ENCODE measurements at places on chromosomes 12 and 14.

DNA sequence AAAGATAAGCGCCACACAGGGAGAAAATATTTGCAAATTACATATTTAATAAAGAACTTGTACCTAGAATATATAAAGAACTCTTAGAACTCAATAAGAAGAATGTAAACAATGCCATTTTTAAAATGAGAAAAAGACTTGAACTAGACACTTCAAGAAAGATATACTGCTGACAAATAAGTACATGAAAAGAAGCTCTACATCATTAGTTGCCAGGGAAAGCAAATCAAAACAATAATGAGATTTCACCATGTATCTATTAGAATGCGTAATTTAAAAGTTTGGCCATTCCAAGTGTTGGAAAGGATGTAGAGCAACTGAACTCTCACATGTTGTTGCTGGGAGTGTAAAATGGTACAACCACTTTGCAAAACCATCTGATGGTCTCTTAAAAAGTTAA, 6.9 kb upstream of the CLEC4E start:
- DNase-seq: no peak

DNA sequence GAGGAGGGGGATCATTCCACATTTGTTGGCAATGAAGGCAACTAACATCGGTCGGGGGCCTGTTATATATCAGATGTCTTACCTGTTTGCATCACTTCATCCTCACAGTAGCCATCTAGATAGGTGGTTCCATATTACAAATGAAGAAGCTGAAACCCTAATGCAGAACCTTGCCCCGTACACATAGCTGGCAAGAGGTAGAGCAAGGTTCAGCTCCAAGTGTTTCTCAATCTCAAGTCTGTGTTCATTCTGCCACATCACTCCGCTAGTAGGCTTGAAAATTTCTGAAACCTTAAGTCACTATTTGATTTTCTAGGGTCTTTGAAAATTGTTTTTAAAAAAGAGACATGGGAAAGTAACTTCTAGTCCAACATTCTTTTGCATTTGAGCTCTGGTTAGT, 17.0 kb downstream of the AVPR1A start:
- DNase-seq: no peak

GRCh38 chr14:57870686-57871457, 5.0 kb upstream of the SLC35F4 start:
- DNase-seq: no peak

DNA sequence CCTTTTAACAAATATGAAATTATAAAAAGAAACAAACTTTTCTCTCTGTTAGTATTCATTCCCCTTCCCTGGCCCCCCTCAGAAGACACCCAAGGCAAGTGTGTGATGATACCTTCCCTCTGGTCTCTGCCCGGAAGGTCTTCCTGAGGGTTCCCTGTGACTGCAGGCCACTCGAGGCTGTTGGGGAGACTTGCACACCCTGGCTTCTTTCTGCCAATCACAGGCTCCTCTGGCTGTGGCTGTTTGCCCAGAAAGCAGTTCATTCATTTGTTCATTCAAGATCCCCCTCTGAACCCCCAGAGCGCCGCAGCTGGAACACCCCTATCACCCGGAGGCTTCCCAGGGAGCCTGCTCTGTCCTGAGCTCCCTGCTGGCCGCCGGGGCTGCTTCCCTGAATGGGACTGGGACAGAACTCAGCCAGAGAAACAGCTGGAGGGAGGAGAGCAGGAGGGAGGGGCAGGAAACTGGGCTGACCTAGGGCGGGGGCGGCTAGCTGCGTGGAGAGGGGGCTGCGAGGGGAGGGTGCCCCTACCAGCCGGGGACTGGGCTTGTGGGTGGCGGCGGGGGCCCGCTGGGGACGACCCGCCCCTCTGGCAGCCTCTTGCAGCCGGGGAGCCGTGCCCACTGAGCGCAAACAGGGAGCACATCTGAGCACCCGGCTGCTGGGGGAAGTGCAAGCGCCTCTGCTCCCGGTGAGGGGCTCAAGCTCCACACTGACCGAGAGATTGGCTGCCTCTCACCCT, at the start of gene CMKLR1:
TSS of gene CMKLR1 (minus strand) at position 397 of the 743 bp plus-strand sequence. CDS start 45,720 bp downstream, outside the sequence.
- no peak for DNase-seq

DNA sequence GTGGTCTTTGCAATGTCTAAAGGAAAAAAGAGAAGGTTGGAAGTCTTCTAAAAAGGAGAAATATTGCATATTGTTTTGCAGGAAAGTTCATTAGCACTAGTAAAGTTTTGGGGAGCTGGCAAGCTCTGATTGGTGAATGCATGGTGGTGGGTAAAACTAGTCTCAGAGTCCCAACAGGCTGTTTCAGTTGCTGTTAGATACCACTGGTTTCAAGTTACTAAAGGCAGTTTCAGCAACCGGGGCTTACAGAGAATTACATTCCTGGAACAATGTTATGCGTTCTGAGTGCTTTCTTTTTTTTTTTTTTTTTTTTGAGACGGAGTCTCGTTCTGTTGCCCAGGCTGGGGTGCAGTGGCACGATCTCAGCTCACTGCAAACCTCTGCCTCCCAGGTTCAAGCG, 208.2 kb downstream of the EPS8 start:
- no peak for DNase-seq

DNA sequence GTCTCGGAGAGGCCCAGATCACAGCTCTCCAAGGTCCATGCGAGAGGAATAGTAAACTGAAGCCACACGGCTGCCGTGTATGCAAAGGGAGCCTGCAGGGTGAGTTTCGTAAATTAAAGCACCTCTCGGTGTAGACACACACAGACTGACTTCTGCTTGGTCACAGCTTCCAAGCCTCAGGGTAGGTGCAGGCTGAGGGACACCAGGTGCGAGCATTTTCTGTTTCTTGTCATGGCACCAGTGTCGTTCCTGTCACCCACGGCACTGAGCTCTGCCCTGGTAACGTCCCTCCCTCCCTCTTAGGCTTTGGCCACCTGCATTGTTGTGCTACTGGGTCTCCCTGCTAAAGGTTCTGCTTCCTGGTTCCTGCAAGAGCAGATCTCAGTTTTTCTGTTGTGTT, 76.2 kb upstream of the DYNC1H1 start:
- no peak for DNase-seq

DNA sequence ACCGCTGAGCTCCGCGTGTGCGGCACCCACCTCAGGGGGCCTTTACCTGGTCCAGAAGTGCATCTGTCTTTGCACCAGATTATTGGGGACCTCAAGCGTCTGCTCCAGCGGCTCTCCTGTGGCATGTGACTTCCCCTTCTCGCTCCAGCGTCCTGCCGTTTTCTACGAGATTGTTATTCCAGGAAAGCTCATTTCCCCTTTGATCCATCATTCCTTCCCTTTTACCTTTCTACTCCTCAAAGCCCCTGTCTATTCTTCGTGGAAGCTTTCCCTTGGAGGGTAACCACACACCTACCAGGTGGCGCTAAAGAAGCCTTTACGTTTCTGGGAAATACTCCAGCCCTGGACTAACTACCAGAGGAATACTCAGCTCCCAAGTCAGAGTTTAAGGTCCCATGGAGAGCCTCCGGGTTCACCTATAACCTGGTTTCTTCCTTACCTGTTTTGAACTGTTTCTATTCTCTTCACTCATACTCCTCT, 1.5 kb downstream of the FKBP4 start:
- DNase-seq: no peak

DNA sequence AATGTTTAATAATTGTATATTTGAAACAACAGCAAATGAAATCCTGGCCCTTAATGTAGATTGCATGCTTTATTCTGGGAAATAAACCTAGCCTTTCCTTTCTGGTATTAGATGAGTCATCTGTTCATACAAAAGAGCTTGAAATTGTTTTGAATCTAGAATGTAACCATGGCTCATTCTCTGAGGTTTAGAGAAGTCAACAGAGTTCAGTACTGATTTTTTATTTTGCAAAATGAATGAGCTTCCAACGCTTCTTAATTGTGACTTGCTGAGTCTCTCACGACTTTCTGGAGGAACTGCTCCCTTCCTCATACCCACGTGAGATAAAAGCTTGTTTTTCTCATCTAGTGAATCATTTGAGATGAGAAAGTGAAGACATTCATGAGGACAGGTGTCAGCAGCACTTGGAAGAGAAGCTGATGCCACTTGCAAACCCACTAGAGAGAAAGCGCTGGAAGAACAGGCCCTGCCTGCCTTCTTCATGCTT, 509.6 kb downstream of the VRK1 start:
- no peak for DNase-seq

DNA sequence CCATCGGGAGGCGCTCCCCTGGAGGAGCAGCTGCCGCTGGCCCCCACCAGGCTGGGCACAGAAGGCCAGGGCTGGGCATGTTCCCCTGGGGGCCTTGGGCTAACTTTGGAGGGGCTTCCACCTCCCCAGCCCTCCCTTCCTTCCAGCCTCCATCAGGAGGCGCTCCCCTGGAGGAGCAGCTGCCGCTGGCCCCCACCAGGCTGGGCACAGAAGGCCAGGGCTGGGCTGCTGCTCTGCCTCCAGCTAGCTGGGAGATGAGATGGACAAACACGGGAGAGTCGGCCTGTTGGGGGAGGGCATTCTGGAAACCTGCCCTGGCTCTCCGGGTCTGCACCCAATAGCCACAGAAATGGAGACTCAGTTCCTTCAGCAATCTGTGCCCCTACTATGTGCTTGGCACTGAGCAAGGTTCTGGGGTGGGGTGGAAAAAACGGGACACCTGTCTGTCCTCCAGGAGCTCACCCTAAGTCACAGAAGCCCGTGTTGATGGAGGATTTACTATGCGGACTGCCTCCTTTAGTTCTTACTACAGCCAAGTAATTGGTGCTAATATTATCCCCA, 39.0 kb upstream of the CORO1C start:
- DNase-seq: no peak

DNA sequence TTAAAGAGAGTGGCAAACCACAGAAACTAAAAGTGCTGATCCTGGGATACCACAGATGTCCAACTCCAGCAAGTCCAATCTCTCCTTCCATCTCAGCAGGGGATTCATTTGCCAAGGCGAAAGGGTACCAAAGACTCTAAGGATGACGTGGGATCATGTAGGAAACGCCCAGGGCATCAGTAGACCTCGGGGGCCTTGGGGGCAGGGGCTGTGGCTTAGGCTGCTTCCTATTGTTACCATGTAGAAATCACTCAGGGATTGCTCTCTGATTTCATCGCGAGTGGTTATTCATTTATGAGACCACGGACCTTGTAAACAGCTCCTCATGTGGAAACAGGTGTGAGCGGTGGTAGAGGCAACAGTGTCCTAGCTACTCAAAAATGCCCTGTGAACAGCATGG, 149.3 kb upstream of the FKBP4 start:
- no peak for DNase-seq

DNA sequence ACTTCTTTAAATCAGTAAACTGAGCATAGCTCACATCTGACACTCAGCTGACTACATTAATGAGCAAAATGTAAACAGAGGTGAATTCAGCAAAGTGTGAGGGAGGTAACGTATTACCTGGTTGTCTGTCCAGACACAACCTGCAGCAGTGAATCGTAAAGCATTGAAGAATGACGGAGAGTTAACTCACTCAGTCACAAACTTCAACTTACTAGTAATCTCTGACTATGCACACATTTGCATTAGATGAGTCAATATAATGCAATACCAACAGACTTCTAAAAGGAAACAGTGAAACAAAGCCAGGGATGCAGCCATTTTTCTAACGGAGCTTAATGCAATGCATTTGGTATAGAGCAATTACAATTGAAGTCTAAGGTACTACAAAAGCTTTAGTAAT, 40.0 kb downstream of the STX2 start:
- DNase-seq: no peak

- DNase-seq: peak; percentile 88
Measured at GRCh38 chr12:2877047-2877952, at the start of the genes FOXM1 and RHNO1. FOXM1 (minus strand) TSS chr12:2877174; CDS start chr12:2874478, 2,696 bp downstream. RHNO1 (plus strand) TSS chr12:2877223; CDS start chr12:2885367, 8,144 bp downstream.

- DNase-seq: no peak
Measured at GRCh38 chr14:59656473-59656872, 79.9 kb upstream of the CCDC175 start.

DNA sequence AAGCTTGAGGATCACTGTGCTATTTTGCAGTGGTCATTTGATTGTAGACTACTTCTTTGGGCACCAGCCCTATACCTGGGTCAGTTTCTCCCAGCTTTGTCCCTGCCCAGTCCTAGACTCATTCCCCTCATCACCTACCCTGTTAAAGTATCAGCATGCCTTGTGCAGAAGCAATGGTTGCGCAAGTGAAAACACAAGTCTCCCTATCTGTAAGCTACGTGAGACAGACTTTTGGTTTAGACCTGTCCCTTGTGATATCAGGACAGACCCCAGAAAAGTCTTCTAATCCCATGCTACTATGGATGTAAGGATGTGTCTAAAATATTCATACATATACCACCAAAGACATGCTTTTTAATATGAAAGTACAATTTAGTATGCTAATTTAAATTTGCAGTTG, 88.8 kb upstream of the ATP2B1 start:
- no peak for DNase-seq

- no peak for DNase-seq
Measured at GRCh38 chr12:55746913-55747231, 4.0 kb downstream of the GDF11 start.

- DNase-seq: no peak
Measured at GRCh38 chr12:89721291-89721987, 12.8 kb upstream of the ATP2B1 start.

DNA sequence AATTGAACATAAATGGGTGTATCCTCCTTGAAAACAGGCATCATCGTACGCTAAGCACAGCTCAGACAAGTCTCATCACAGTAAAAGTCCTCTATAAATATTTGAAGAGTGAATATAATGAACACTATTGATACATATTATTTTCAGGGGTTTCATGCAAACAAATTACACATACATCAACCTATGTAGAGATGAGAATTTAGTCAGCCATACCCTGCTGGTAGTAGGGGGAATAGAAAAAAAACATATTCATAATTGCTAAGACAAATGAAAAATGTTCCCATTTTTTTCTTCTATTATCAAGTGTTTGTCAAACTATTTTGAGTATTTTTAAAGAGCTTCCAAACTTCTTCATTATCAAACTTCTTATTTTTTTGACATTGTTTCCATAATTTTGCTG, 205.6 kb upstream of the SOX5 start:
- DNase-seq: no peak

DNA sequence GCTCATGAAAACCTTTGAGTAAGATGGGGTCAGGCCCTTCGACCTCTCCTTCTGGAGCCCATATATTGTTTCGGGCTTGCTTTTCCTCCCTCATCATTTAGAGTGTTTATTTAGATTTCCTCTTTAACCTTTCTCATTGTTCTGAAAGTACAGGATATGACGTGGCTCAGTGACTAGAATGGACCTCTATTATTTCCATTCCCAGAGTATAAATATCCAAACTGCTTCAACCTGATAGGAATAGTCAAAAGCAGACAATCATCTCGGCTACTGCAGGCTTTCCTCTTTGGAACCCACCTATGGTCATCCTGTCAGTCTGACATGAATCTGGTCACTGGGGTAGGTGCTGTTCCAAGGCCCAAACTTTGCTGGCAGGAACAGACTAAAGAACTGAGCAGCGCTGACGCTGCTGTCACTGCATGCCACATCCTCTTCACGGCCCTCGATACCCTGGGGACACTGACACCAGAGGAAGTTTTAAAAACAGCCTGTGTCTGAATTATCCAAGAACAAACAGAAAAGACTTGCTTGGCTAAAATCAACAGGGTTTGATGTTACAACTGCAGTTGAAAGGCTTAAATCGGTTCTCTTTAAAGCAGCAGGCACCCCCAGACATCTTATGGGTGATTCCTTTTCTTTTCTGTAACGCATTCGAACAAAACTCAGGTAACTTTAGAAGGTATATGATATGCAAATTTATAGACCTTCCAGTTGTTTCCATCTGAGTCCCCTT, 5.0 kb upstream of the DDX47 start:
- peak; percentile 55 for DNase-seq
